Chondrocyte (in vitro differentiated cells): ENCODE measurements at places on chromosomes 16 and 17.
A peak's percentile ranks its signal among the peaks of the same experiment; 100 is the strongest.

DNA sequence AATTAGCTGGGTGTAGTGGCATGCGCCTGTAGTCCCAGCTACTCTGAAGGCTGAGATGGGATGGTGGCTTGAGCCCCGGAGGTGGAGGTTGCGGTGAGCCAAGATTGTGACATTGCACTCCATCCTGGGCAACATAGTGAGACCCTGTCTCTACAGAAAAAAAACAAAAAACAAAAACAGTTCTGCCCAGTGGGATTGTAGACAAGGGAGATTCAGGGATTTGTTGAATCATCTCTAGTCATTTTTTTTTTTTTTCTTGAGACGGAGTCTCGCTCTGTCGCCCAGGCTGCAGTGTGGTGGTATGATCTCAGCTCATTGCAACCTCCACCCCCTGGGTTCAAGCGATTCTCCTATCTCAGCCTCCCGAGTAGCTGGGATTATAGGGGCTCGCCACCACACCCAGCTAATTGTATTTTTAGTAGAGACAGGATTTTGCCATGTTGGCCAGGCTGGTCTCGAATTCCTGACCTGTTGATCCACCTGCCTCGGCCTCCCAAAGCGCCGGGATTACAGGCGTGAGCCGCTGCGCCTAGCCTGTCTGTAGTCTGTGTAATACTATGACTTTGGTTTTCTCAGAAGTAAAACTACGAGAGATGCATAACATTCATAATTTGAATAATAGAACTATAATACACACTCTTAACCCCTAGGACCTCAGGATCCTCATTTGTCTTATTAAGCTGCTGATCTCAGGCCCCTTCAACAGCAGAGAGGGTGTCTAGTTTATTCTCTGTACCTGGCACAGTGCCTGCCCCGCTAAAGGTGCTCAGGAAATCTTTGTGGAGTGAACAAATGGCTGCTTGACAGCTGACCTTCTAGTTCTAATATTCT, 1.4 kb downstream of the TEN1 start:
- peak; percentile 33 for DNase-seq
- H3K4me3 ChIP-seq = peak overlapping the region; percentile 84
- peaks cover 3% of the 10 kb centered on the region for H3K36me3 ChIP-seq
- H3K27me3 ChIP-seq = no peaks in the 10 kb centered on the region

DNA sequence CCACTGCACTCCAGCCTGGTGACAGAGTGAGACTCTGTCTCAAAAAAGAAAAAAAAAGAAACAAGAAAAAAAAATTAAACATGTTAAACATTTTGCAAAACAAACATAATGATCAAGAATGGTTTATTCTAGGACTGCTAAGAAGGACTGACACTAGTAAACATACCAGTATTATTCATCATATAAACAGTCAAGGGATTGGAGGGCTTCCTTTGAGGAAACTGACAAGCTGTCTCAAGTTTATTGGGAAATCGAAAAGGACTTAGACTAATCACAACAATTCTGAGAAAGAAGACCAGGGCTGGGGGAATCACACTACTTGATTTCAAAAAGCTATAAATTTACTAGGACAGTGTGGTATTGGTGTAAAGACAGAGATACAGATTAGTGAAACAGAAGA, 75.5 kb downstream of the MYH10 start:
- no peaks in the 10 kb centered on the region for H3K27me3 ChIP-seq
- H3K4me3 ChIP-seq = no peak overlapping the region
- peaks cover 22% of the 10 kb centered on the region for H3K36me3 ChIP-seq
- H3K4me1 ChIP-seq = peaks cover 29% of the 10 kb centered on the region
- peak overlapping the region; percentile 58 for H3K27ac ChIP-seq

- H3K4me3 ChIP-seq = no peak overlapping the region
- H3K4me1 ChIP-seq = peaks cover 36% of the 10 kb centered on the region
- H3K36me3 ChIP-seq = no peaks in the 10 kb centered on the region
- peak overlapping the region; percentile 38 for H3K27ac ChIP-seq
- DNase-seq = no peak
- no peaks in the 10 kb centered on the region for H3K27me3 ChIP-seq
These were observed 24.9 kb downstream of the USP31 start for GRCh38 chr16:23124315-23124714.

GRCh38 chr17:78677303-78678221, 100.4 kb upstream of the DNAH17 start:
- H3K27me3 ChIP-seq = no peaks in the 10 kb centered on the region
- peaks cover 48% of the 10 kb centered on the region for H3K36me3 ChIP-seq
- DNase-seq = no peak

DNA sequence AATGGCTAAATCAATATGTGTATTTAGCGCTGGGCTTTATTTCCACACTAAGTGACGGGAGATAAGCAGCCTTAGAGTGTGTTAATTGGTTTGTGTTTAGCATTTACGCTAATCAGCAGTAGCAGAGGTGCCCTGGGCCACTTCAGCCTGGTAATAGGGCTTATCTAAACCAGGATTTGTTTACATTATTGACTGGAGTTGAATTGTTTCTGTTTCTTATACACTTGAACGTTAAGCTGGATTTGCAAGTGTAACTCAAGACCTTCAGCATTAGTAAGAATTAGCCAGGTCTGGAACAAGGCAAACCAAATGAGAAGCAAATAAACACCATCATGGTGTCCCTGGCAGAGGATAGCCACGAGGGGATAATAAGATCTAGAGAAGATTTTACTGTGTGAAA, 313.6 kb downstream of the HS3ST4 start:
- H3K27ac ChIP-seq = no peak overlapping the region
- no peak overlapping the region for H3K4me3 ChIP-seq
- DNase-seq = no peak
- H3K27me3 ChIP-seq = no peaks in the 10 kb centered on the region

- H3K27ac ChIP-seq = no peak overlapping the region
- H3K27me3 ChIP-seq = no peaks in the 10 kb centered on the region
- no peak overlapping the region for H3K4me3 ChIP-seq
- H3K36me3 ChIP-seq = no peaks in the 10 kb centered on the region
- DNase-seq = no peak
These were observed 25.3 kb downstream of the CDK5RAP3 start for GRCh38 chr17:47996201-47996600.

- H3K27me3 ChIP-seq = no peaks in the 10 kb centered on the region
- H3K4me1 ChIP-seq = peaks cover 8% of the 10 kb centered on the region
- no peak overlapping the region for H3K27ac ChIP-seq
- DNase-seq = no peak
These were observed 497.7 kb upstream of the CDH11 start for GRCh38 chr16:65619606-65620005.

GRCh38 chr17:51391982-51392654, 131.8 kb downstream of the UTP18 start:
- DNase-seq = no peak
- H3K36me3 ChIP-seq = no peaks in the 10 kb centered on the region
- peaks cover under 1% of the 10 kb centered on the region for H3K4me1 ChIP-seq
- H3K27ac ChIP-seq = no peak overlapping the region

- no peak for DNase-seq
- H3K36me3 ChIP-seq = peaks cover 3% of the 10 kb centered on the region
- H3K4me3 ChIP-seq = no peak overlapping the region
- peaks cover 12% of the 10 kb centered on the region for H3K27me3 ChIP-seq
- no peaks in the 10 kb centered on the region for H3K4me1 ChIP-seq
These were observed 530 bp upstream of the CCL22 start for GRCh38 chr16:57358086-57358420.

DNA sequence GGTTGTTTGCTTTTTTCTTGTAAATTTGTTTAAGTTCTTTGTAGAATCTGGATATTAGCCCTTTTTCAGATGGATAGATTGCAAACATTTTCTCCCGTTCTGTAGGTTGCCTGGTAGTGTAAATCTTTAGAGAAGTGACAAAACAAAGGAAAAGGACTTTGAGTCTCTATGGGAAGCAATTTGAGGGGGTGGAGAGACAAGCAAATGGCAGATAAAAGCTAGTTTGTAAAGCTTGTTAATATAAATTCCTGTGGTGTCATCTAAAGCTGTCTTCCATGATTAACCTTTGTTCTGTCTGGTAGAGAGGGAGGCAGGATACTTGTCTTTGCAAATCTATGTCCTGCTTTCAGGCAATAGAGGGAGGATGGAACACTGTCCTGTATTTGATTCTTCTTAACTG, 40.6 kb upstream of the CACNG4 start:
- no peak overlapping the region for H3K27ac ChIP-seq
- H3K4me1 ChIP-seq = no peaks in the 10 kb centered on the region
- DNase-seq = no peak
- peaks cover 40% of the 10 kb centered on the region for H3K27me3 ChIP-seq
- H3K36me3 ChIP-seq = peaks cover 1% of the 10 kb centered on the region

GRCh38 chr16:86220561-86220960, 289.8 kb upstream of the FOXF1 start:
- H3K36me3 ChIP-seq = no peaks in the 10 kb centered on the region
- H3K27ac ChIP-seq = no peak overlapping the region
- peaks cover 20% of the 10 kb centered on the region for H3K4me1 ChIP-seq
- no peak overlapping the region for H3K4me3 ChIP-seq
- H3K27me3 ChIP-seq = peaks cover 19% of the 10 kb centered on the region
- DNase-seq = no peak

DNA sequence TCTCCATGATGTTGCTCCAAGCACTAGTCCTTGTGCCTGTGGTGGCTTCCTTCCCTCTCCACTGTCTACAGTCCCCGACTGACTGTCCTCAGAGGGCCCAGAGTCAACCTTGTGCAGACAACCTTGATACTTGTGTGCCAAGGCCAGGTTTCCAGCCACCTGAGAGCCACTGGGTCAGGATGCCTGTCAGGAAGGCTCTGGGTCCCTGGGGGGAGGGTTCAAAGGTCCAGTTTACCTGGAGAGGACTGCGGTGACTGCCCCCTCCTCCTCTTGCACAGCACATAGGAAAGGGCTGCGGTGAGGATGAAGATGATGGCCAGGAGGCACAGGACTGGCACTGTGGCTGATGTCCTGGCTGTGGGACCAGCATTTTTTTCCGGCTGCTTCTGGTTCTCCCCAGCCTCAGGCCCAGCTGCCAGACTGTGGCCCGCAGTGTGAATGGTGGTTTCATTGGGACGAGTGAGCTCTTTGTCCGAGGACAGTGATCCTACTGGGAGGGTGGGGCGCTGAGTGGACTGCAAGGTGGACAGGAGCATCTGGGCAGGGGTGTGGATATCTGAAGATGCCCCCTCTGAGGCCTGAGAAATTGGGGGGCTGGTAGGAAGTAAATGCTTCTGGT, 3.7 kb downstream of the MED11 start:
- H3K4me1 ChIP-seq = peaks cover 21% of the 10 kb centered on the region
- H3K4me3 ChIP-seq = no peak overlapping the region
- DNase-seq = no peak
- H3K27me3 ChIP-seq = peaks cover 11% of the 10 kb centered on the region
- H3K36me3 ChIP-seq = peaks cover 2% of the 10 kb centered on the region

GRCh38 chr17:44910231-44911106, 4.8 kb downstream of the GFAP start:
- H3K4me3 ChIP-seq = no peak overlapping the region
- peak overlapping the region; percentile 88 for H3K27ac ChIP-seq
- H3K27me3 ChIP-seq = no peaks in the 10 kb centered on the region
- H3K36me3 ChIP-seq = no peaks in the 10 kb centered on the region
- peak; percentile 53 for DNase-seq
- H3K4me1 ChIP-seq = peaks cover 37% of the 10 kb centered on the region

DNA sequence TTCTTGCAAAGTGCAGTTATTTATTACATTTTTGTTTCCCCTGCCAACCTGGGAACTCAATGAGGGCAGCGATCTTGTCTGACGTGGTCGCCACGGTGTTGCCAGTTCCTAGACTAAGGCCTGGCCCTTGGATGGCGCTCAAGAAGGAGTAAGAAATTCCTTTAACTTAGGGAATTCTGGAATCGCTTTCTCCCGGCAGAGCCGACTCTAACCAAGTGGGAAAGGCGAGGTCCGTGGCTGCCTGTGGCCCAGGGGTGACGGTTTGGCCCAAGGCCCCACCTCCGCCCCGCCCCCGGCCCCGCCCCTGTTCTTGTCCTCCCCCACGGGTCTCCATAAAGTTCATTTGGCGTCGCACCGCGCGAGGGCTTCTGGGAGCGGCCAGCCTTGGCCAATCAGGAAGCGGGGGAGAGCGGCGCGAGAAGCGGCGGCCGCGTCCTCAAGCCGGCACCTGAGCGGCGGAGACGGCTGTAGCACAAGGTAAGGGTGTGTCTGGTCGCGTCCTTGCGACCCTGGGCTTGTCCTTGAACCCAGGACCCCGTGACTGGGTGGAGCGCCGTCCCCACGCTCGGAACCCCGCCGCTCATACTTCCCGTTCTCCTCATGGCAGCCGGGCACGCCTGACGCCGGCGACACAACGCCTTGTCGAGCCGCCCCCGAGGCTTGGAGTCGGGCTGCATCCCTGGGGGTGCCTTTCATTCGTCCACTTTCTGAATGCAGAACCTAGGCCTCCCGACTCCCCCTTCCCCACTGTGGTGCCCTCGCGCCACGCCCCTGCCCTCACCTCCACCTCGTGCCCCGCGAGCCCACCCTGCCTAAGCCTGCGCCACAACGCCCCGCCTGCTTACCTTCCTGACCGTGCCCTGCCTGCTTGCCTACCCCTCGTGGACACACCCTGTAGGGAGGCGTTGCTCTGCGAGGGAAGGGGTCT, at the start of gene NUP93:
NUP93 (plus strand) TSS at position 395 of the 928 bp plus-strand sequence. CDS start 18,119 bp downstream, outside the sequence.
- peaks cover 13% of the 10 kb centered on the region for H3K4me1 ChIP-seq
- no peaks in the 10 kb centered on the region for H3K27me3 ChIP-seq
- DNase-seq = peak; percentile 95
- no peak within 1 kb of the TSS for H3K4me3 ChIP-seq
- peak within 1 kb of the TSS; percentile 94 for H3K27ac ChIP-seq

- no peaks in the 10 kb centered on the region for H3K27me3 ChIP-seq
- DNase-seq = peak; percentile 84
- H3K36me3 ChIP-seq = no peaks in the 10 kb centered on the region
- H3K4me1 ChIP-seq = peaks cover 58% of the 10 kb centered on the region
- H3K4me3 ChIP-seq = no peak overlapping the region
These were observed 6.1 kb downstream of the MNT start for GRCh38 chr17:2394775-2395201.

DNA sequence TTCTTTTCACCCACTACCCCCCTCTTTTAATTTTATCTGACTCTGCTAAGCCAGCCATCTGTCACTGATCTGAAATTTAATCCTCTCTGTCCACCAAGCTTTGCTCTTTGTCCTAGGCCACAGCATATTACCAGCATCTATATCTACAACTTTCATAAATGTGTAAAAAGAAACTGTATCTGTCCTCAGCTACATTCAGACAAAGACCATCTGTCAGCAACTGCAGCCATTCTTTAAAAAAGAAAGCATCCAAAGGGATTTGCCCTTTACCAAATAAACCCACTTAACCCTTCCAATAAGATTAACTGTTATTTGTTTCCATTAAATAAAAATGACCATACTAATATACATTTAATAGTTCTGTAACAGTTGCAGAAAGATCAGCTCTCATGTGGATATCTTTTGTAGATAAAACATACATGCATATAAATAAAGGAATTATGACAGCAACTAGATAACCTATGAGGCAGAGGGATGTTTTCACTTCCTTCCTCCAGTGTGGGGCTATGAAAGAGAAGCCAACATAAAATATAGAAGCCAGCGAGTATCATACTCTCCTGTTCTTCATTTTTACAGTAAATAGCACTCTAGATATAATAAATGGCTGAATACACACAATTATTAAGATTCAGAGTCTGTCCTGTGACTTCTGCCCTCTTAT, 602.5 kb upstream of the SALL1 start:
- H3K27me3 ChIP-seq = peaks cover 12% of the 10 kb centered on the region
- DNase-seq = no peak
- H3K36me3 ChIP-seq = no peaks in the 10 kb centered on the region
- no peak overlapping the region for H3K4me3 ChIP-seq
- no peaks in the 10 kb centered on the region for H3K4me1 ChIP-seq
- no peak overlapping the region for H3K27ac ChIP-seq

- H3K4me3 ChIP-seq = no peak overlapping the region
- no peak for DNase-seq
- no peak overlapping the region for H3K27ac ChIP-seq
- no peaks in the 10 kb centered on the region for H3K27me3 ChIP-seq
- H3K36me3 ChIP-seq = peaks cover 14% of the 10 kb centered on the region
These were observed 24.1 kb upstream of the CAPN15 start for GRCh38 chr16:503150-504071.

GRCh38 chr17:30969989-30970830, 629 bp upstream of the RNF135 start:
- peaks cover 3% of the 10 kb centered on the region for H3K36me3 ChIP-seq
- DNase-seq = no peak
- no peaks in the 10 kb centered on the region for H3K27me3 ChIP-seq
